ENCODE measurements at places on chromosomes 7 and 10. TPM values are rescaled to one million over a fixed set of nuclear protein-coding genes. Genes with fewer than 3 reads are reported as not detected.

The NPSR1 gene
- not detected for total RNA-seq

The HMX2 gene
- not detected for total RNA-seq

GRCh38 chr10:5817322-5818047 is 4.3 kb upstream of the GDI2 start:
- DNase-seq = no peak
- H3K27me3 ChIP-seq = no peaks in the 10 kb centered on the region
- no peaks in the 10 kb centered on the region for H3K36me3 ChIP-seq
- no peaks in the 10 kb centered on the region for H3K4me1 ChIP-seq

- no peak overlapping the region for H3K27ac ChIP-seq
- peak overlapping the region; percentile 80 for H3K4me3 ChIP-seq
- DNase-seq = no peak
- no peaks in the 10 kb centered on the region for H3K27me3 ChIP-seq
Observed at GRCh38 chr7:105877736-105878135, 1.3 kb upstream of the ATXN7L1 start.

DNA sequence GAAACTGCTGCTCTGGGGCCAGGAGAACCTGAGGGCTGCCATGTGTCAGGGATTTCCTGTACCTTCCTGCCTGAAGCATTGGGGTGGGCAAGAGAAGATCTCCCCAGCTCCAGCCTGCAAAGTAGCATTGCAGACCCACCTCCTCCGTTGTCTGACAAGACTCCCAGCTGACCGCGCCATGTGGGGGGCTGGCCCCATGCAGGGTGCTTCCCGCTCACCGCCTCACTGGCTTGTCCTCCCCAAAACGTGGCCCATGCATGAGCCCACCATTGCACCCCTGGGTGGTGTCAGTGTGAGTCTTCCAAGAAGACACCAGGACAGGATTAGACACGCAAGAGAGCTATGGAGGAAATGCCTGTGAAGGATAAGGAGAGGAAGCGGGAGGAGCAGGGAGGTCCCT is 68.3 kb downstream of the ABRAXAS2 start:
- no peaks in the 10 kb centered on the region for H3K27me3 ChIP-seq
- H3K36me3 ChIP-seq = no peaks in the 10 kb centered on the region
- H3K4me1 ChIP-seq = peaks cover 5% of the 10 kb centered on the region
- DNase-seq = no peak

- H3K4me1 ChIP-seq = no peaks in the 10 kb centered on the region
- H3K36me3 ChIP-seq = no peaks in the 10 kb centered on the region
- no peak for DNase-seq
- H3K27ac ChIP-seq = no peak overlapping the region
Observed at GRCh38 chr7:142925413-142925812, 8.1 kb downstream of the TRPV5 start.

DNA sequence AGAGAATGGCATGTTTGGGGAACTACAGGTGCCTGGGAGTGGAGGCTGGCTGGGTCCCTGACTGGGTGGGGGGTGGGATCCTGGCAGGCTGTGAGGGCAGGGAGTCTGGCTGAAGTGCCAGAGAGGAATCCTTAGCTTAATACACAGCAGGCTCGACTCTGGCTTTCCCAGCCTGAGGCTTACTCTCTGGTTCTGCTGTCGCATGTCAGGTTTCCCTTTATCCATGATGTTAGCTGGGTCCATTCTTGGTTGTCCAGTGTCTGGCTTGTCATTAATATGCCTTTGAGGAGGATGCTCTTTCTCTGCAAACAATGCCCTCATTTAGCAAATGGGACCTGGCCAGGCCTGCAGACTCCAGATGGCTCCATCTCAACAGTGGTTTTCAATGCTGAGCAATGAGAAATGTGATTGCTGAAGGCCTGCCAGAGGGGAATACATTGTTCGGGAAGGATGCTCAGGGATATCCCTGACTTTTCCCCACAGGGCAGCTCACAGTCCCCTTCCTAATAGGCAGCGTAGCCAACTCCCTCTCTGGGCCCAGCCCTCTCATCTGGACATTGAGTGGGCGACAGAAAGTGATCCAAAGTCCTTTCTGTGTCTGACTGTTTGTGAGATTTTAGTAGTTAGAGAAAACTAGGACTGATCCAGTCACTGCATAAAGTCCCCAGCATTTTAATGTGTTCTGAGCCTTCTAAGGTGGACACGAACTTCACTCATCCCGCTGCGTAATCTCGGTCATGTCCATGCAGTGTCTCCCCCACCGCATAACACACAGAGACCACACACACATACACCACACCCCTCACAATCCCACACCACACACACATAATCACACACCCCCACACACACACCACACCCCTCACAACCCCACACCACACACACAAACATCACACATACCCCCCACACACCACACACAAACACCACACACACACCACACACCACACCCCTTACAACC is 124.9 kb downstream of the ANLN start:
- H3K4me3 ChIP-seq = no peak overlapping the region
- H3K27ac ChIP-seq = no peak overlapping the region
- DNase-seq = no peak
- H3K36me3 ChIP-seq = no peaks in the 10 kb centered on the region

DNA sequence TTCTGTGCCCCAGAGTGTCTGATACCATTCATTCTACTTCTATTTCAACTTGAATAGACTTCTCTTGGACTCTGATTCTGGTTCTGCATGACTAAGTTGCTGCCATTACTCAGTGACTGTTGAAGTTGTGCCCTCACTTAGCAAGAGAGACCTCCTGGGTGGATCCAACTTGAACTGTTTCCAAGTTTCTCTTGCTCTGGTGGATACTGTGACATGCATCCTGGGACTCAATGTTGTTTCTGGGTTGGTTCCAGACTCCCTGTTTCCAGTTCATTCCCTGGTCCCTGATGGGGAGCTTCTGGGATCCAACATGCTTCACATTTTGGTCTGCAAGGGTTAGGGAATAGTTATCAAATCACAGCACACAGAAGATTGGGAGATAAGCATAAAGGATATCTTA is 26.2 kb upstream of the PRPF18 start:
- no peak overlapping the region for H3K27ac ChIP-seq
- no peaks in the 10 kb centered on the region for H3K27me3 ChIP-seq
- H3K4me3 ChIP-seq = no peak overlapping the region
- no peak for DNase-seq
- H3K4me1 ChIP-seq = no peaks in the 10 kb centered on the region

- H3K4me1 ChIP-seq = no peaks in the 10 kb centered on the region
- no peaks in the 10 kb centered on the region for H3K27me3 ChIP-seq
- H3K4me3 ChIP-seq = no peak overlapping the region
- H3K36me3 ChIP-seq = no peaks in the 10 kb centered on the region
Observed at GRCh38 chr10:47041396-47042198, 130.4 kb downstream of the PTPN20 start.

DNA sequence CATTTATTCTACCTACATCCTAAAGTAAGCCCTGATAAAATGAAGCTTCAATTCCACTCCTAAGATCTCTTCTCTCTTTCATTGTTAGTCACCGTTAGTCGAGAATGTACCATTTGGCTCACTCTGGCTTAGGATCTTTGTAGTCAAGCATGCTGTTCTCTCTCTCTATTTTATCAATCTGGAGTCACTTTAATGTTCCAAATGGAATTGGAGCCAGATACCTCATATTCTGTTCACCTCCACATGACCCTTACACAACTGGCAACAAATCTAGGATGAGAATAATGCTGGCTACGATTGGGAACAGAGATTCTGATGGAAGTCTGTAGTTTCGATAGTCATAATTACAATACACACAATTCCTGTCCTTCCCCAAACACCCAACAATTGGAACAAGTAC is 213.7 kb downstream of the TWIST1 start:
- H3K36me3 ChIP-seq = no peaks in the 10 kb centered on the region
- no peak for DNase-seq
- no peak overlapping the region for H3K4me3 ChIP-seq
- no peaks in the 10 kb centered on the region for H3K4me1 ChIP-seq
- no peaks in the 10 kb centered on the region for H3K27me3 ChIP-seq

DNA sequence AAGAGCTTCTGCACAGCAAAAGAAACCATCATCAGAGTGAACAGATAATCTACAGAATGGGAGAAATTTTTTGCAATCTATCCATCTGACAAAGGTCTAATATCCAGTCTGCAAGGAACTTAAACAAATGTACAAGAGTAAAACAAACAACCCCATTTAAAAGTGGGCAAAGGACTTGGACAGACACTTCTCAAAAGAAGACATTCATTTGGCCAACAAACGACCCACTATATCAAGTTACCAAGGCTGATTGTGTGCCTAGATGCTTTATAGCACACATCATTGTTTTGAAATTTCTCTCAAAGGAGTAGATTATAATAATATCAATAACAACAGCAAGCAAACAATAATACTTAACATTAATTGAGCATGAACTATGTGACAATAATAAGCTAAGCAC is 117.1 kb downstream of the TFPI2 start:
- H3K36me3 ChIP-seq = no peaks in the 10 kb centered on the region
- no peak for DNase-seq
- H3K27ac ChIP-seq = no peak overlapping the region
- no peaks in the 10 kb centered on the region for H3K4me1 ChIP-seq
- no peak overlapping the region for H3K4me3 ChIP-seq
